ENCODE measurements at places on chromosomes 13 and 19.

DNA sequence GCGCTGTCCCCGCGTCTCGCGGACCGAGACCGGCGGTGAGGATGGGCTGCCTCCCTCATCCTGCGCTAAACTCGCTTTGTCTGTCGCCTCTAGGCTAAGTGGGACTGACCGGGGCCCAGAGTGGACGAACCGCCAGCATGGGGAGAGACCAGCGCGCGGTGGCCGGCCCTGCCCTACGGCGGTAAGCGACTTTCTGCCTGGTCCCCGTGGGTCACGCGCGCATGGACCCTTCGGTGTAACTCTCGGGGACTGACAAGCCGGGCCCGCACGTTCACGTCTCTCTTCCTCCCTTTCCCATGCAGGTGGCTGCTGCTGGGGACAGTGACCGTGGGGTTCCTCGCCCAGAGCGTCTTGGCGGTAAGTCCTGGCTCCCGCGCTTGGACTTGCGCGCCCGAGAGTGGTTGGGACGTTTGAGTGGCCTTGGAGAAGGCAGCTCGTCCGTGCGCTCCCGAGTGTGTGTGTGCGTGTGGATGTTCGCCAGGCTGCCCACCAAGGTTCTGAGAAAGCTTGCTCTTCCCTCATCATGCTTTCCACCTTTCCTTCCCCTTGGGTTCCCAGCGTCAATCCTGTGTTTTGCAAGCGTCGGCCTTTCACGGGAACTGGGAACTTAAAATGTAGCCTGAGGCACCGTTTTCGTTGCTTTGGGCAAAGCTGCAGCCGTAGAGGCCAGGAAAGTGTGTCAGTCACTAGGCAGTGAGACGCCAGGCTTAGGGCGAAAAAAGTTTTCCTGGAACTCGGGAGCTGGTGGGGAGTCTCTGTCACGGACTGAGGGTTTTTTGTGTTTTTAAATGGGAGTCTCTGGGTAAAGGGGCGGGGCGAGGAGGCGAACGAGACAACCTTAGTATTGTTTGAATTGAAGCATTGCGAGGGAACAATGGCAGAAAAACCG, 927 bp downstream of the COL4A2 start:
- DNase-seq = no peak
- peak overlapping the region; percentile 99 for H3K27ac ChIP-seq
- peaks cover 46% of the 10 kb centered on the region for H3K4me1 ChIP-seq
- peak overlapping the region; percentile 67 for H3K4me3 ChIP-seq
- no peaks in the 10 kb centered on the region for H3K36me3 ChIP-seq
- H3K27me3 ChIP-seq = no peaks in the 10 kb centered on the region

- H3K36me3 ChIP-seq = no peaks in the 10 kb centered on the region
- H3K4me3 ChIP-seq = no peak overlapping the region
Measured at GRCh38 chr13:42740753-42741152, 40.6 kb upstream of the FAM216B start.

DNA sequence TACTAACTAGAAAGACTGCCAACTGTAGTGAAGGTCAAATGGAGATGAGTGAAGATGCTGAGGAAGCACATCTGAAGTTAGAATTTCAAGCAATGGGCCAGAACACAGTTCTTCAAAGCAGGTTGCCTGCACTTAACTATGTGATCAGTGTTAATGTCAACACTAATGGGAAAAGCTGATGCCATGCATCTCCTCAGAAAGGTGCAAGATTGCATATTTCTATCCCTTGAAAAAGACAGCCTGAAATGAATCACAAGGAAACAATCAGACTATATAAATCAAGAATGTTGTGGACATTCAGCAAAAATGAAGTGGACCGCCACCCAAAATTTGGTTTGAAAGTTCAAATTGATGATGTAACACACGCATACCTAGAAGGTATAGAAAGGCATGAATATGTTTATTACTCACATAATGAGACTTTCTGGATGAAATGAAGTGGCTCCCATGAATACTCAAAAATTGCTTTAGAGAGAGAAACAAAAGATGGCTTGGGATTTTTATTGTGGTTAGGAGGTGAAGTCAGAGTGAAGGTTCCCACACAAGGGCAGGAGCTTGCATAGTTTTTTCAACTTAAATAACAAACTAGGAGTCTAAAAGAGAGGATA, 522.4 kb downstream of the KCTD12 start:
- no peak overlapping the region for H3K4me3 ChIP-seq
- H3K36me3 ChIP-seq = no peaks in the 10 kb centered on the region
- no peak overlapping the region for H3K27ac ChIP-seq
- H3K4me1 ChIP-seq = no peaks in the 10 kb centered on the region
- DNase-seq = no peak
- no peaks in the 10 kb centered on the region for H3K27me3 ChIP-seq

- DNase-seq = no peak
- no peaks in the 10 kb centered on the region for H3K4me1 ChIP-seq
- H3K4me3 ChIP-seq = no peak overlapping the region
- no peaks in the 10 kb centered on the region for H3K36me3 ChIP-seq
- no peak overlapping the region for H3K27ac ChIP-seq
Measured at GRCh38 chr13:76523740-76524340, 362.4 kb downstream of the KCTD12 start.

DNA sequence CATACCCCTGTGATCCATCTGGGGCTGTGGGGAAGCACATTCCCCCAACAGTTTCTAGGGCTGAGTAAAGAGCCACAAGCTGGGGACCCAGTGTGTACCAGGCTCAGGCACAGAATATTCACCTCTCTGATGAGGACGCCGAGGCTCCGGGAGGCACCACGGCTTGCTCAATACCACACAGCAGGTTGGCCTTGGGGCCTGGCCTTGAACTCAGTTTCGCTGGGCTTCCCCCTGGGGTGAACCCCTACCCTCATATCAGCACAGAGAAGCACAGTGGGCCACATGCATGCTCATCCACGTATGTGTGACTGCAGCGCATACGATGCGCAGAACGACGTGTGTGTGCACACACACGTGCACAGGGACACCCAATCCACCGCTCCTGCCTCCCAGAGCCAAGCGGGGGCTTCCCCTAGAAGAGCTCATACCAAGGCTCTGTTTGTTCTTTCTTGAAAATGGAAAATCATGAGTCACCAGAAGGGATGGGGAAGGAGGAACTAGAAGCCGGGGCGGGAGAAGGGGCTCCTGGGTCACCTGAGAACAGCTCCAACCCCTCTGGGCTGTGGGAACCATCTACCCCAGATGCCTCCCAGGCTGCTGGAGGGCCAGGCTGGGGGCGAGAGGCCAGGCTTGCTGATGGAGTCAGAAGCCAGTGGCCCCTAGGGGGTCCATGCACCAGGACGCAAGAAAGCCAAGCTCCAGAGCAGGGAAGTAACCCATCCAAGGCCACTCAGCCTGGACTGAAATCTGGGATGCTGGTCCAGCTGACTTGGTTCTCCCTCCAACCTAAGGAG, 4.9 kb upstream of the PDE4C start:
- no peaks in the 10 kb centered on the region for H3K36me3 ChIP-seq
- H3K4me1 ChIP-seq = peaks cover 37% of the 10 kb centered on the region
- peaks cover 42% of the 10 kb centered on the region for H3K27me3 ChIP-seq
- no peak overlapping the region for H3K27ac ChIP-seq
- DNase-seq = no peak
- H3K4me3 ChIP-seq = no peak overlapping the region

DNA sequence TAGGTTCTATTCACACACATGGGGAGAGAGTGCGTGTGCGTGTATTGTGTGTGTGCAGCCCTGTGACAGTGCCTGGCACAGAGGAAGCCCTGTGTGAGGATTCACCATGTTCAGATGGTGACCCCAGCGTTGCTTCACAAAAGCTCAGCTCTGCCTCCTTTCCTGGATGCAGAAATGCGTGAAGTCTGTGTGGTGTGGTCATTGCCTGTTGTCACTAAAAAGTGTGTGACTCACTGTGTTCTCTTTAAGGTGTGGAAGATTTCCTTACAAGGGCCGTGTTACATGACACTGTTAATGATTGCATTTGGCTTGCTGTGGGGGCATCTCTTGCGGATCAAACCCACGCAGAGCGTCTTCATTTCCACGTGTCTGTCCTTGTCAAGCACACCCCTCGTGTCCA, 19.5 kb upstream of the DCUN1D2 start:
- no peak overlapping the region for H3K27ac ChIP-seq
- no peaks in the 10 kb centered on the region for H3K27me3 ChIP-seq
- peaks cover 60% of the 10 kb centered on the region for H3K36me3 ChIP-seq
- DNase-seq = no peak
- H3K4me1 ChIP-seq = peaks cover 8% of the 10 kb centered on the region

- no peak overlapping the region for H3K27ac ChIP-seq
- no peaks in the 10 kb centered on the region for H3K4me1 ChIP-seq
Measured at GRCh38 chr13:35164324-35164932, 222.4 kb downstream of the NBEA start.

DNA sequence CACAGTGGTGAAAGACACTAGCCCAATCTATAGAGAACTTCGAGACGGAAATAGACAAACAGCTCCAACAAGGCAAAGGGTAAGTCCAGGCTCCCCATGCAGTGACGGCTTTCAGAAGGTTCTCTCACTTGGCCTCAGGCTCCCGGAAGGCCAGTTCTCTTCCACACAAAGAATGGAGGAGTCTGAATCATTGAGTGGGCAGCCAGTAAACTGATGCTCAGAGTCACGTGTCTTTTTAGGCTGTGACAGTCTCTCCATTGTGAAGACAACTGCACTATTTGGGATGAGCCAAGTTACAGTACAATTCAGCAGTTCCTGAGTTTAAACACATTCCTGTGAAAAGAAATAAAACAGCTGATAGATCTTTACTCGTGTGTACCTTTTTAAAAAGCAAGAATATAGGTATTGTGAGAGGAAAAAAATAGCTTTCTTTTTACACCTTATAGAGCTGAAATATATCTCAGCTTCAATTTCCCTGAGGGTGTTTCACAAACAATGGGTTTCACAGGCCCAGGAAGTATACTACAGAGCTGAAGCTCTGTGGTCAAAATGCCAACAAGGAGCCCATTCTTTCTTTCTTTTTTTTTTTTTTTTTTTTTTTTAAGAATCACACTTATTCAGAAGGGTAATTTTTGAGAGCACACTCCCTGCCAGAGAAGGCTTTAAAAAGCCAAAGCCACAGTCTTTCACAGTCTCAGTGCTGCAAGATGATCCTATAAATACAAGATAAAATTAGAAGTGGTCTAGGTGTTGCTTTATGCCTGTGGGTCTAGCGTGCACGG, 135.1 kb downstream of the FREM2 start:
- H3K4me3 ChIP-seq = no peak overlapping the region
- H3K27me3 ChIP-seq = no peaks in the 10 kb centered on the region
- H3K36me3 ChIP-seq = no peaks in the 10 kb centered on the region
- no peaks in the 10 kb centered on the region for H3K4me1 ChIP-seq
- no peak overlapping the region for H3K27ac ChIP-seq

DNA sequence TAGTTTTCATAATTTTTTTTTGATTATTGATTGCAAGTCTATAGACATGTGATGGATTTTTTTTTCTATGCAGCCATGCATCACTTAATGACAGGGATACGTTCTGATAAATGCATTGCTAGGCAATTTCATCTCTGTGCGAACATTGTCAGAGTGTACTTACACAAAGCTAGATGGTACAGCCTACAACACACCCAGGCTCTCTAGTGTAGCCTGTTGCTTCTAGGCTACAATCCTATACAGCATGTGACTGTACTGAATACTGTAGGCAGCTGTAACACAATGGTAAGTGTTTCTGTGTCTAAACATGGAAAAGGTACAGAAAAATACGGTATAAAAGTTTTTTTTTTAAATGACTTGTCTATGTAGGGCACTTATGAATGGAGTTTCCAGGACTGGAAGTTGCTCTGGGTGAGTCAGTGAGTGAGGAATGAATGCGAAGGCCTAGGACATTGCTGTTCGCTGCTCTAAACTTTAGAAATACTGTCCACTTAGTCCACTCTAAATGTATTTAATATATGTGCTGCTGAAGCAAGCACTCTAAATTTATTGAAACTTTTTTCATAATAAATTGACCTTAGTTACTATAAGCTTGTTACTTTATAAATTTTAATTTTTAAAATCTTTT, 20.3 kb downstream of the SPATA13 start:
- H3K4me1 ChIP-seq = no peaks in the 10 kb centered on the region
- no peaks in the 10 kb centered on the region for H3K36me3 ChIP-seq
- DNase-seq = no peak
